ENCODE measurements at places on chromosomes 6 and 20.

GRCh38 chr6:158789115-158789917 lies 29.9 kb downstream of the EZR start:
- DNase-seq: peak; percentile 91

DNA sequence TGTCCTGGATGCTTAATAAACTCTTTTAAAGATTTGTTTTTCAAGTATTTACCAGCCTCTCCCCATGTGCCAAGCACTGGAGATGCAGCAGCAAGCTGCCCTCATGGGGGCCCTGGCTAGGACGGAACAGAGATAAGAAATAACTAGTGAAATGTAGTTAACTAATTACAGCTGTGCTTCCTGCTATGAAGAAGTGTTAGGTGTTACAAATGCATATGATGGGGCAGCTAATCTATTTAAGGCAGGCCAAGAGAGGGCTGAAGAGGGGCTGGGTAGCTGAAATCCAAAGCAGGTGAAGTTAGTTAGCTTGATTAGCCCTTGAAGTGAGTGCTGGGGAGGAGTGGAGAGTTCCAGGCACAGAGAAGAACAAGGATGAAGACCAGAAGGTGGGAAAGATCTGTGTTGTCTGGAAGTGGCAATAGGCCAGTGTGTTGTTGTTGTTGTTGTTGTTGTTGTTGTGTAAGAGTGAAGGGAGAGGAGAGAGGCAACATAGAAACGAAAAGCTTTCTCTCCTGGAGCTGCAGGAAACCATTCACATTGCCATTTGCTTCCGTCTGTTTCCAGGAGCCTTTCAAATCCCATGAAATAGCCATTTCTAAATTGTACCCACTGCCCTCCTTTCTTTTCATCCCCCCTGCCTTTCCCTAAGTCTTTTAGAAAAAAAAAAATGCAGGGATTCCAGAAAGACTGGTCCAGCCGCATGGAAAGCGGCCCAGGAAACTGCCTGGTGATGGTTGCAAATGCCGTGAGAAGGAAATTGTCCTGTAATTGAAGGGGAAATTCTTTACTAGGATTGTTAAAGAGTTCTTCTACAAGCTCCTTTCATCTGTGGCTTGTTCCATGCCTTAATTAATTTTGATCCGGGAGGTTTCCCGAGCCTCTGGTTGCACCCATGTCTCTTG lies 119.6 kb downstream of the TFAP2C start:
- DNase-seq: no peak

GRCh38 chr6:145763742-145764141 lies 28.4 kb upstream of the EPM2A start:
- DNase-seq: no peak

DNA sequence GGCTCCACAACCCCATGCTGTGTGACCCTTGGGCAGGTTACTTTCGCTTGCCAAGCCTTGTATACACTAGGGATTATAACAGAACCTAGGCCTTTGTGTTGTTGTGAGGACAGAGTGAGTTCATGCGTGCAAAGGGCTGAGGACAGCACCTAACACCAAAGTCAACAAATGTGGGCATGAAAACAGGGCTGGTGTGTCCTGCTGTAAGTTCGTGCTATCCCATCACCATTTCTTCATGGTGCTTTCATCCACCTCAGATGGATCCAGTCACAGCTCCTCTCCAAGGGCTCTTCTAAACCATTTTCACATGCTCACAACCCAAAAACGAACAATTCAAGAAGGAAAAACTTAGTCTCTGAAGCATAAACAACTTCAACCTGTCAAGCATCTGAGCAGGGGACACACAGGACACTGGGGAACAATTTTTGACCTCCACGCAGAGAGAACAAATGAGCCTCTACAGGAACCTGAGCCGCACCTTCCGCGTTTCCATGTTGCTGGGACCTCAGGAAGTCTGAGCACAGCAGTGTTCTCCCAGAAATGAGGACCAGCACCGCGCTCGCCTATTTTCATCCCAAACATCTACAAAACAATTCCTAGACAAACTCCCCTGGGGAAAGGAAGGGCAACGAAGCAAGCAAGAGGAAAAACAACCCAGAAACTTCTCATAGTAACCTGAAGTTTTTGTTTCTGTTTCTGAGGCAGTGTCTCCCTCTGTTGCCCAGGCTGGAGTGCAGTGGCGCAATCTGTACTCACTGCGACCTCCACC lies 3.1 kb downstream of the LRP11 start:
- no peak for DNase-seq

- DNase-seq: no peak
These were observed 52.1 kb upstream of the DUSP22 start for GRCh38 chr6:240151-240550.

- DNase-seq: peak; percentile 32
These were observed 80.7 kb upstream of the CCN6 start for GRCh38 chr6:111973118-111973761.

- DNase-seq: no peak
These were observed 2.8 kb downstream of the VARS1 start for GRCh38 chr6:31792761-31793171.
